Left ventricle myocardium superior (tissue), 1 donor: ENCODE measurements at places on chromosomes 12 and 14.

GRCh38 chr12:90167518-90168208 is 459.0 kb upstream of the ATP2B1 start:
- no peak for DNase-seq

- DNase-seq: no peak
These were observed 13.4 kb downstream of the ASB2 start for GRCh38 chr14:93962701-93963601.

DNA sequence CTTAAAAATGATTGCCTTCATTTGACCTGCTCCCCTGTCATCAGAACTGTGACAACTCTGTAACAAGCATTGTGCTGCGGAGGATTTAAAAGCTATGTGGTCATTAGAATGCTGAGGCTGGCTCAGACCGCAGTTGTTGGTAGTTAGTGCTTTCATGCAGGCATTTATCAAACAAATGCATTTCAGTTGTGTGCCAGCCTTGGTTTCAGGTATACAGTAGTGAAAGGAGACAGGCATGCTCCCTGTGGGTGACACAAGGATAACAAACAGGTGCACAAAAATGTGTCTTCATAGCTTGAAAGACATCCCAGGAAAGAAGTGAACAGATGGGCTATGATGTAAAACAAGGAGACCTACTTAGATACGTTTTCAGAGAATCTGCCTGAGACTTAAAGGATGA is 60.6 kb downstream of the MARK3 start:
- no peak for DNase-seq

GRCh38 chr14:54691525-54692283 is 124.8 kb downstream of the SAMD4A start:
- DNase-seq: peak; percentile 84

DNA sequence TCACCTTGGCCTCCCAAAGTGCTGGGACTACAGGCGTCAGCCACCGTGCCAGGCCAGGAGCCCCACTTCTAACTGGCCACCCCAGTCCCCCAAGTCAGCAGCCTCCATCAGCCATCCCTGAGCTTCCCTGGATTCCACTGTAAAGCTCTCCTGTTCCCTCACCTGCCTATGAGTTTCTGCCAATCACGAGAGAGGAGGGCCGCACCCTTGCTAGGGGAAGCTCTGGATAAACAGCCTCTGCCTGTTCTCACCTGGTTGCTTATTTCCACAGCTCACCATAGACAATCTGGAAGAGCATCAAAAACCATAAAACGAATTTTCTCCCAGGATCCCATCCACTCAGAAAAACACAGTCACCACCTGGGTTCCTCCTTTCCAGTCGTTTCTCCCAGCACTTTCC is 5.0 kb downstream of the CDCA4 start:
- no peak for DNase-seq

DNA sequence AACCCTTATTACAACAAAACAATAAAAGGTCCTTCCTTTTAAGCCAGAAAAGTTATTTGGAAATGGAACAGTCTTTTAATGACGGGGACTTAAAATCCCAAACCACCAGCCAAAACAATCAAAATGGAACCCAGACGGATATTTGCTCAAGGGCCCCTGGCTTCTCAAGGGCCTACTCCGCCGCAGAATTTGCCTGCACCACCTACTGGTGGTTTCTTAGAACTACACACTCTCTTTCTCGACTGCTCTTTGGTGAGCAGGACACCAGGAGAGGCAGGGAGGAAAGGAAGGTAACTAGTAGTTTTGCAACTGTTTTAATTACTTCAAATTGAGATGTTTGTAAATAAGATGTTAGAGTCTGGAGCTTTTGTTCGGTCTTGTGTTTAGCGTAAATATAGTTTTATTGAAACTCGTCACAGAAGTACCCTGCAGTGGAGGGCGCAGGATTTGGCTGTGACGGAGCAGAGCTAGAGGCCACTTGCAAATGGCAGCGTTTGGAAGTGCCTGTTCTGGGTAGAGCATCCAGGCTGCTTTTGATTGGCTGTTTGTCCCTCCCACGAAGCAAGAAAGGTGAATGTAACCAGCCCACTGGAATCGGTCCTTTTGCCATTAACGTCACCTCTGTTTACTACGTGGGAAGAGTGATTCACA is 238.5 kb downstream of the CACNA1C start:
- DNase-seq: no peak

GRCh38 chr12:128365651-128366231 is 98.8 kb downstream of the TMEM132C start:
- DNase-seq: peak; percentile 41

- peak; percentile 30 for DNase-seq
These were observed 7.0 kb downstream of the AMN start for GRCh38 chr14:102929241-102930137.

DNA sequence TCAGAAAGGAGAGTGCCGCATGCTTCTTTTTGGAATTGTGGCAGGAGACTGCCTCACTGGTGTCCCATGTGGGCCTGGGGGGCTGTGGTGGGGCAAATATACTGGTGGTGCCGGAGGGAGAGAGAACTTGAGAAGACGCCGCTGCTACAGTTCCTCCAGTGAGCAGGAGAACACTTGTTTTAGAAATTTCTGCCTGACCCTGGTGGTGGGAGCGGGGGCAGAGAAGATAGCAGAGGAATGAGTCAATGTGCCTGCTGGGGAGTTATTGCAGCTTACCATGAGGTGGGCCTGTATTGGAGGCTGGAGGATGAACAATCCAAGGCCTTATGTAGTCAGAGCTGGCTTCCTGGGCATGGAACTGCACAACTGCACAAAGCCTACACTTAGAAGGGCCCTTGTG is 211.8 kb downstream of the SNAPC1 start:
- DNase-seq: no peak

- no peak for DNase-seq
These were observed 63.4 kb downstream of the BEGAIN start for GRCh38 chr14:100523843-100524169.

GRCh38 chr14:48726080-48726642 is 860.0 kb downstream of the RPS29 start:
- DNase-seq: no peak

DNA sequence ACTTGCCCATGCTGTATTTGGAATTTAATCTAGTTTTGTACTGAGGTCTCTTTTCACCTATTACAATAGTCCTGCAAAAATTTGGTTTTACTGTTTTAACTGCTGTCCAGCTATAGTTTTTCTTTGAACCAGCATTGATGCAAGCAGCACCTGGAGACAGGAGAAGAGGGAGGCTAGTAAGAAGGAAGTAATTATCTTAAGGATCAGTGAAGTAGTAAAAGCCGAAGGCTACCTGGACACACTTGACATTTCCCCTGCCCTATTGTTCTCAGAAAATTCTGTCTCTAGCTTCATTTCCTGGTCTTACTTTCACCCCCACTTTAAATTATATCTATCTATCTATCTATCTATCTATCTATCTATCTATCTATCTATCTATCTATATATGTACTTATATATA is 43.5 kb upstream of the LRIG3 start:
- DNase-seq: no peak

DNA sequence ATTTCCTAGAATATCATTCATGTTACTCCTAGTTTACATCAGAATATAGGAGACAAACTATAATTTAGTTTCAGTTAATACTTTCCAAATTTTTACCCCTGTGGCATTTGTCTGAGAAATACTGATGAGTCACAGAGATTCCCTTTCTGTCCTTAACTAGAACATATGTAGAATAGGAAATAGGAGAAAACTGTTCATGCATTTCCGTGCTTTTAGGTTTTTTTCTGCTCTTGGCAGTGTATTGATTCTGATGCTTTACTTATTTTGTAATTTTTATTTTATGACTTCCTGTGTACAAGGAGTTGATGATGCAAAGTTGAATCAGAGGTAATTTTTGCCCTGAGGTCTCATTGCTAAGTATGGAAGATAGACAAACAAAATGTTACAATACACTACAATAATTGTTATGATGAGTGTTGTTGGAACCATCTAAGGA is 23.0 kb downstream of the MNAT1 start:
- no peak for DNase-seq

DNA sequence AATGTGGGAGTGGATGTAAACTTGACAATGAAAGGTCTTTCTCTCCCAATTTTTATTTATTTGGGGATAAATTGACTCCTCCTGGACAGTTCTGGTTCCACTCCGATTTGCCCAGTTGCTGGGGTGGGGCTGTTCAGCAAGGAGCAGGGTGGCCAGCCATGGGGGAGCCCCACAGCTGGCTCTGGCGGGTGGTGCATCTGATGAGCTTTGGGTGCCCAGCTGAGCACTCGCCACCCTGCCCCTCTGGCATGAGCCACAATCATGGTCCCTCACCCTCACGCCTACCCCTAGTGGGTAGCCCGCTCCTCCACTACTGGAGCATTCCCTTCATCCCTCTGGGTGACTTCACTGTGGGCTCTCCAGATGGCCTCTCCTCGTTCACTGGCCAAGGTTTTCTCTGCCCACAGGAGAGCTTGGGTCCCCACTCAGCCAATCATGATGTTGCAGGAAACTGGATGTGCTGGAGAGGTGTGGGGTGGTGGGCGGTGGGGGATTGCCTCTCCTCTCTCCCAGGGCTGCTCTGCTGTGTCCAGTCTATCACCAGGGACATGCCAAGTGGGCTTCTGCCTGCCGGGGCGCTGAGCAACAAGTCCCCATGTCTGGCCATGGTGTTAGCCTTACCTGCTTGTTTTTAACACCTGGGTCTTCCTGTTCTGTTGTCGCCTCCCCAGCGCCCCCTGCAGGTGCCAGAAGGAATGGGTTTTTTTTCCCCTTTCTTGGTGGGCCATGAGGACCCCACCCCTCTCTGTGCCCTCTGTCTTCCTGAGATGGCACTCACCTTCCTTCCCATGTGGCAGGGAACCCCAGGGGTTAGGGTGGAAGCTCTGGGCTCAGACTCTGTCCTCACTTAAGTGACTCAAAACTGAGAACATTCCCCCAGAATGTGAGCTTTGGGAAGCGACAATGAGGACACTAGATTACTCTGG is 3.4 kb downstream of the CYP46A1 start:
- DNase-seq: no peak

DNA sequence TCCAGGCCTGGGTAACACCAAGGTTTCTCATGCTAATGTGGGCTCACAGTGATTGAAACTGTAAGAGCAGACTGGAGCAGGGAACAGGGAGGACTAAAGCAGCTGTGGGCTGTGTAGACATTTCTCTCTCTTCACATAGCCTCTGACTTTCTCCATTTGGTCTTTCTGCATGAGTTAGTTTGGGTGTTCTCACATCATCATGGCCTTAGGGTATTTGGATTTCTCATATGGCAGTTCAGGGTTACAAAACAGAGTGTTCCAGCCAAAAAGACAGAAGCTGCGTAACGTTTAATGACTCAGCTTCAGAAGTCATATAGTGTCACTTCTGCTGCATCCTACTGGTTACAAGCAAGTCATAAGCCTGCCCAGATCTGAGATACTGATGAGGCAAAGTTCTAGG is 52.0 kb upstream of the OSBPL8 start:
- no peak for DNase-seq

DNA sequence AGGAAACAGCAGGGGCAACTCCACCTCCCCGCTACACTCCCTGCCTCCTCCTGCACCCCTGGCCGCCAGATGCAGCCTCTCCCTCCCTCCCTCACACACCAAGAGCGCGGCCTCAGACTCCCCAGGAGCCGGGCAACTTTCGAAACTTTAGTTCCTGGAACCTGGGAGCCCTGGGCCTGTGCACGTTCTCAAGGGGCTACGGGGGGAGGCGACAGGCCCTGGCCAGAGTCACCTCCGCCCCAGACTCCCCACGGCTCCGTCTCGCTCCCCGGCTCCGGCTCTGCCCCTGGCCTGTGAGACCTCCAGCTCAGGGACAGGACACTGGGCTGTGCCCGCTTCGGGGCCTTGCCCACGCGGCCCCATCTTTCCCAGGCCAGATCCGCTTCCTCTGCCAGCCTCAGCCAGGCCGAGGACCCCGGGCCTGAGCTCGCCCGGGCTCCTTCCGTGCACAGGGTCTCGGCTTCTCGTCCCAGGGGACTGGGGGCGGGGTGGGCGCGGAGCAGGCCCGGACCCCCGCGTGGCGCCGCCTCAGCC is 5.5 kb downstream of the AMN start:
- DNase-seq: no peak

DNA sequence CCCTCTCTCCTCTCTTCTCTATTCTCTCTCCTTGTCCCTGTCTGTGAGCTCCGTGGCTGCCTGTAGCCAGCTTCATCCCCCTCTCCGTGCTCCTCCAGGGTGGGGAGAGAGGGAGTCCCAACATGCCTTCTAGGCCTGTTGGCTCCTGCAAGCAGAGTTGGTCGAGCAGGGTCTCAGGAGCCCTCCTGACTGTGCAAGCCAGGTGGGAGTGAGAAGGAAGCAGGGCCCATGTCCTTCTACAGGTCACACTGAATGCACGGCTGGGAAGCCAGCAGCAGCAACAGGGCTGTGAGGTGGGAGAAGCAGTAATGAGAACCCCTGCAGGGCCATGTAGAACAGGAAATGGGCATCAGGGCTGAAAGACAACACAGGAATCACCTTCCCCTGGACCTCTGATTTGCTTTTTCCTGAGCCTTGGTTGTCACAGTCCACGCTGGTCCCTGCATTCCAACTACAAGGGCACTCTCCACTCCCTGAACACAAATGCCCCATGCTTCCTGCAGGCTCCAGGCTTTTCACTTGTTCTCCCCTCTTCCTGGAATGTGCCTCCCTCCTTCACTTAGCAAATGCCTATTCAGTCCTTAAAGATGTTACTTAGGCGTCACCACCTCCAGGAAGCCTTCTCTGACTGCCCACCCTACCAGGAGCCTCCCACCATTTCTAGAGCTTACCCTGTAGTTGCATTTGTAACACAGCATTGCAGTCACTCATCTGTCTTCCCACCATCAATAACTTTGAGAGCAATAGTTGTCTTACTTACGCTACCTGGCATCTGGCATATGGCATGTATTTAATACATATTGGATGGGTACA is 51.2 kb downstream of the TSPAN11 start:
- DNase-seq: no peak

- no peak for DNase-seq
These were observed 4.7 kb downstream of the ADCK1 start for GRCh38 chr14:77804592-77804991.

GRCh38 chr14:69877492-69877891 is 1.7 kb upstream of the SMOC1 start:
- DNase-seq: no peak

DNA sequence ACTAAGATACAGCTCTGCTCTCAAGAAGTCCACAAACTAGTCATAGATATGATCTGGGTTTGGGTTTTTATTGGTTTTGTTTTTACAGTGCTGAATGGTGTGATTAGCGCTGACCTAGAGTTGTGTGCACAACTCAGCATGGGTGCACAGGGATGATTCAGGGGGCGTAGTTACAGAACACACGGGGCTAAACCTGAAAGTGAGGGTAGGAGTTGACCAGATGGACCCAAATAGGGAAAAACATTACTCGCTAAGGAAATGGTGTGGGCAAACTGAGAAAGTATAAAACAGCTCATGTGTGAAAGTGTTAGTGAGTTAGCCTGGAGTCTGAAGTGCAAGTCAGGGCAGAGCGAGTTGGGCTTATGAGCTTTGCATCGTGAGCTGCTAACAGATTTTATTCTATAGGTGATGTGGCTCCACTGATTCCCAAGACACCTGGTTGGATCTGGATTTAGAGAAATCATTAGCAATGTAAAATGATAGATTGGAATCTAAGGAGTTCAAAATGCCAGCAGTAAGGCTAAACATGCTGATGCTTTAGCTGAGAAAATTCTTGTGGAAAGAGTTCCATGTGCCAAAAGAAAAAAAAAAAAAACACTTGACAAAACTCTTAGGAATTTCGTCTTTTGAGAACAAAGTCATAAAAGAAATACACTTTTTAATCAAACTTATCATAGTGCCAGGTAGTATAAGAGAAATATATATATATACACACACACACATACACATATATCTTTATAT is 134.9 kb downstream of the SLC5A8 start:
- DNase-seq: no peak
